ENCODE measurements at places on chromosomes 12 and 14.

DNA sequence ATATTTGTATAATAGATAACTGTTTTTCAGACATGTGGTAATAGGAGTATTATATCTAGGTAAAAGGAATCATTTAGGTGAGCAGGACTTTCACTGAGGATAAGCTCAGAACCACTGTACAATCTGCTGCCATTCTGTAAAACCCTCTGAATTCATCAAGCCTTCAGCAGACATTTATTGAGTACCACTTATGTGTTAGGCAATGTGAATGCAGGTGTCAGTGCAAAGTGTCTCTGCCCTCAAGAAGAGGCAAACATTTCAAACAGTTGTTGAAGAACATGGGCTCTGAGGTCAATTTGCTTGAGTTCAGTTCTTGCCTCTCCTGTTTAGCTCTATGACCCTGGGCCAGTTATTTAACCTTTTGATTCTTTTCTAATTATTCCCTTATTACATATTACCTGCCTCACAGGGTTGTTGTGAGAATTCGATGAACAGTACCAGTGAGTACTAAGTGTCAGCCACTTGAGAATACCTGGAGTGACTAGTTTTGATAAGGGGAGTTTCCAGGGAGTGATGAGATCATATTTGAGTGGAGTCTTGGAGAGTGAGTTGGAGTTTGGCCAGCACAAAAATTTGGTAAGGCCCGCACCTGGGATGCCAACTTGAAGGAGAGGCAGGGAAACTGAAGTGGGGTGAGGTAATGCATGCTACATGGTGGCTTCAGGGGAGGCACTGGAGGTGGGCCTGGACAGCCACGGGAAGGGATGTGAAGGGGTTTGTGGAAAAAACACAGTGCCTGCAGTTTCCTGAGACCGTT is 33.7 kb downstream of the RASSF8 start:
- DNase-seq, result no peak

GRCh38 chr12:54412348-54412747 is 6.7 kb downstream of the ITGA5 start:
- peak; percentile 66 for DNase-seq

DNA sequence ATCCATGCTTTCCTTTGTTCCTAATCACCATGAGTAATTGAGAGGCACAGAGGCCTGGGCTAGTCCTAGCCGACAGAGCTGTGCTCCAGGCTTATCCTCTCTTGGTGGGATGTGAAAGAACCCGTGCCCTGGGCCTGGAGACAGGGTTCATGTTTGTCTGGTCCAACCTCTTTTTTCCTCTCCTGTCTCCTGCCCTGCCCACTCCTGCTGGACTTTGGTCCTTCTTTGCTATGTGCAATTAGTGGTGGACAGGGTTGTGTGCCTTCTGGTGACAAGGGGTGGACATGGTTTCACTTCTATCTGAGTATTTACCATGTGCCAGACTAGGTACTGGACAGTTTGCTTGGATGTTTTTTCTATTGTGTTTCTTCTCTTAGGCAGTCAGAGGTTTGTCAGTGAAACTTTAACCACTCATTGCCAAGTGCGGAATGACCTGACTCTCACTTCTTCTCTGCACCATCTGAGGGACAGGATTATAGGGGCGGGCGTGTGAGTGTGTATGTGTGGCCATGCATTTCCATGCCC is 126.1 kb downstream of the SMOC1 start:
- DNase-seq, result no peak

GRCh38 chr12:71958993-71959578 is 20.4 kb downstream of the TPH2 start:
- DNase-seq, result no peak

- no peak for DNase-seq
Observed at GRCh38 chr12:97397008-97397407, 65.6 kb upstream of the RMST start.

- no peak for DNase-seq
Observed at GRCh38 chr12:80192087-80192486, 92.8 kb downstream of the OTOGL start.

GRCh38 chr12:119182701-119183493 is 4.2 kb downstream of the HSPB8 start:
- no peak for DNase-seq

- DNase-seq, result no peak
Observed at GRCh38 chr14:98916476-98916875, 355.5 kb downstream of the BCL11B start.

DNA sequence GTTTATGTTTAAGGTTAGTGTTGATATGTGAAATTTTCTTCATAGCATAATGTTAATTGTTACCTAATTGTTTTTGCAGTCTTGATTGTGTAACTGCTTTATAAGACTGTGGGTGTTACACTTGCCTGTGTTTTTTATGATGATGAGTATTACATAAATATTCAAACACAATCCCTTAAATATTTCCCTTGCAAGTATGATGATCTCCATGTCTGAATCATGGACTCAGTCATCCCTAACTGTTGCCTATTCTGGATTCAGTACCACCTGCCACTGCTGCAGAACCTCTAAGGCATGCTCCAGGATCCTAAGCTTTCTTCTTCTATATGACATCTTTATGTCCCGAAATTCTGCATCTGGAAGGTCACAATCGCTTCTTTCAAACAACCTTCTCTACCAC is 246.3 kb upstream of the CLEC14A start:
- no peak for DNase-seq

DNA sequence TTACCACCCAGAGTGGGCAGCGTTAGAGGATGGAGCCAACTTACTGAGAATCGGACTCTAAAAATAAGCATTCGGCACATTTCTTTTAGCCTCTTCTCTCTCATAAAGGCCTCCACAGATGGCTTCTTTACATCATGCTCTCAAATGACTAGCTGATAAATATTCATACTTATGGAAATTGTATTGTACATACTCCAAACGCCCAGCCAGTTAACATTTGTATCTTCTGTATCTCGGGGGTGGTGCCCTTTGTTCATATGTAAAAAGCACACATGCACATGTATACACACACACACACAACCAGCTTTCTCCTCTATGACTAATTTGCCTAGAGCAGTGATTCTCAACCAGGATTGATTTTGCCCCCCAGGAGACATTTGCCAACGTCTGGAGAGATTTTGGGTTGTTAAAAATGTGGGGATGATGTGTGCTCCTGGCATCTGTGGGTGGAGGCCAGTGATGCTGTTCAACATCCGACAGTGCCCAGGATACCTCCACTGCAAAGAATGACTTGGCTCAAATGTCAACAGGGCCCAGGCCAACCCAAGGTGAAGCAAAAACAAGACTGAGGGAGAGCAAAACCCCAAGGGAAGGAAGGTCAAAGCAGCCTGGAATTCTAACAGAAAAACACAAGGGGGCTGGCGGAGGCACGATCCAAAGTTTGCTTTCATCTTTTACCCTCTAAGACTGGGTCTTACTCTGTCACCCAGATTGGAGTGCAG is 15.2 kb upstream of the CDK2AP1 start:
- no peak for DNase-seq

DNA sequence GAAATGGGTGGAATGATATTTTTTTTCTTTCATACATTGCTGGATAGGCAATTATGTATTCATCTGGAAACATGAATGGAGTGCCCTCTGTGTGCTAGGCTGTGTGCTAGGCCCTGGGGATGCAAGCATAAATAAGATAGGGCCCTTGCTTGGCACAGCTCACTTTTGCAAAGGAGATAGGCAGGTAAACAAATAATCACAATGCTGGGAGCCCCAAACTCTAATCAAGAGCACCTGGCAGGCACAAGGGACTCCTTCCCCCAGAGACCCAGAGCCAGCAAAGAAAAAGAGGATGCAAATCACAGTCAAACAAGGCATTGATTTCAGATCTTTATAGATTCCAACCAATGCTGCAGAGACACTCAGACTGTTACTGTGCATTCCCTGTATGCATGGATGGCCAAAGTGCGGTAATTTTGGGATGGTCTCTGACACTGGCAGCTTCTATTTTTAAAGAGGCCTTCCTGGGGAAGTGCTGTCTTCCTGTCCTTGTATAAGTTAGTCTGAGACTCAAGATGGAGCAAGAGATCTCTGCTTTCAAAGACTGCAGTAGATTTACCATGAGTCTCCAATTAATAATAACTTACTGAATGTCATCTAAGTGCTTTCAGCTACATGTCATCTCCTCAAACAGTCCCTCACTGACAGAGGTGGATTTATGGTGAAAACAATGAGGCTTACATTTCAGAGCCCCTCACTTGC is 45.1 kb upstream of the CPM start:
- DNase-seq, result no peak

- DNase-seq, result no peak
Observed at GRCh38 chr14:104243200-104243599, 104.8 kb downstream of the KIF26A start.

GRCh38 chr12:113889891-113890581 is 76.1 kb downstream of the RBM19 start:
- no peak for DNase-seq
